ENCODE measurements at places on chromosomes 7 and 10.

DNA sequence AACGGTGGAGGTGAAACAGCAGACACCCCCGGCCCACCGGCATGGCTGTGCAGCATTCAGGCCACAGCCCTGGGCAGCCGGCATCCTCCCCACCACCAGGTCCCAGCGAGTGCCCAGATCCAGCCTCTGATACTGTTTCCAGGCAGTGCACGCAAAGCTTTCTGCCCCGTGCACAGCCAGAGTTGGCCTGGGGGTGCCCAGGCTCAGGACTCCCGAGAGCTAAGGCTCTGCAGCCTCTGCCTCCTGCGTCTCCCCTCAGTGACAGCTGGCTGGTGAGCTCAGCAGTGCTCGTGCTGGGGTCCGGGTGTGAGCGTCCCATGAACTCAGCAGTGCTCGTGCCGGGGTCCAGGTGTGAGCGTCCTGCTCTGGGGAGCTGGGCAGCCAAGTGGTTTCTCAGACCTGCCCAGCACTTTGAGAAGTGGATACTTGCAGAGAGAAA is 65.4 kb downstream of the CFAP46 start:
- no peak for DNase-seq

GRCh38 chr10:3766046-3766756 is 18.8 kb downstream of the KLF6 start:
- no peak for DNase-seq

DNA sequence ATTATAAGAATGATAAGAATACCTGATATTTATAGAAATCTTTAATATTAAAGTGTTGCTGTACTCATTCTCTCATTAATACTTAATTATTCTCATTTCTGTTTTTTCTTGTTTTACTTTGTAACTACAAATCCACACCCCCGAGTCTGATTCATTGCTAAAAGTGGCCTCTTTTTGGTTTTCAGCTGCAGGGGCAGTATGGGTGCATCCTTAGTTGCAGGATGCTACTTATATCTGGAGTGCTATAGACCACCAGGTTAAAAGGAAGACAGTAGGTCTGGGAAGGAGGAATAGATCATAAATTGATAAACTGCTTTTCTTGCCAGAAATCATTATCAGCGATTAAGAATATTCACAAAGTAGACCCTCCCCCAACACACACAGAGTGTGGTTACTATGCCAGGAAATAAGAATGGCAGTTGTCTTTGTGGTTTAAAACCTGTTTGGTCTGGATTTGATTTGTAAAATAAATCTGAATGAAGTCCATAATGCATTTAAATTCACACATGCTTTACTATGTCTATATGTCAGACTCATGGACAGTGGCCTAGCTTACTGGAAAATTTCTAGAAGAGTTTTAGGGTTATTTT is 96.5 kb downstream of the NRF1 start:
- no peak for DNase-seq

GRCh38 chr10:86956195-86956847 is 1.1 kb downstream of the MMRN2 start:
- DNase-seq, result no peak

GRCh38 chr10:78188446-78188845 is 154.8 kb downstream of the RPS24 start:
- no peak for DNase-seq

Measured in activated naive CD4-positive, alpha-beta T cell treated with anti-CD3 and anti-CD28 coated beads, Interleukin-2, amount 50 U/mL, for 72 hours (primary cell).